Stimulated activated CD4-positive, alpha-beta T cell treated with anti-CD3 and anti-CD28 coated beads, TNF-alpha, amount 100 ng/mL, for 48 hours (primary cell): ENCODE measurements at places on chromosomes 12 and 14.

DNA sequence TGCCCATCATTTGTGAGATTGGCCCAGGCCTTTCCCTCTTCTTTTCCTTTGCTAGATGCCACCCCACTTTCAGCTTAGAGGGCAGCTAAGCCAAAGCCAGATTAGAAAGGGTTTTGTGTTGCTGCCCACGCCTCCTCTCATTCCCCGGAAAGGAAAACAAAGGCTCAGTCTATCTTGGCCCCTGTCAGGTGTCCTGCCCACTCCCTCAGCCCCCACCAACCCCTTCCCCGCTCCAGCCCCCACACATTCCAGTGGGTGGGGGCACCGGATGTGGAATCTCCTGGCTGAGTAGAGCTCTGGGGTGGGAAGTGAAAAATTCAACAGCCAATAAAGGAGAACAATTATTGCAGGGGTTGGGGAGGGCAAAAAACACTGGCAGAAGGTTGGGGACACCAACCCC, 2.2 kb downstream of the BLOC1S1 start:
- no peak for DNase-seq

GRCh38 chr12:13196130-13196921, at the start of gene EMP1:
TSS of gene EMP1 (plus strand) at chr12:13196726. CDS start at chr12:13211511, 14,785 bp downstream.
- DNase-seq, result peak; percentile 65

DNA sequence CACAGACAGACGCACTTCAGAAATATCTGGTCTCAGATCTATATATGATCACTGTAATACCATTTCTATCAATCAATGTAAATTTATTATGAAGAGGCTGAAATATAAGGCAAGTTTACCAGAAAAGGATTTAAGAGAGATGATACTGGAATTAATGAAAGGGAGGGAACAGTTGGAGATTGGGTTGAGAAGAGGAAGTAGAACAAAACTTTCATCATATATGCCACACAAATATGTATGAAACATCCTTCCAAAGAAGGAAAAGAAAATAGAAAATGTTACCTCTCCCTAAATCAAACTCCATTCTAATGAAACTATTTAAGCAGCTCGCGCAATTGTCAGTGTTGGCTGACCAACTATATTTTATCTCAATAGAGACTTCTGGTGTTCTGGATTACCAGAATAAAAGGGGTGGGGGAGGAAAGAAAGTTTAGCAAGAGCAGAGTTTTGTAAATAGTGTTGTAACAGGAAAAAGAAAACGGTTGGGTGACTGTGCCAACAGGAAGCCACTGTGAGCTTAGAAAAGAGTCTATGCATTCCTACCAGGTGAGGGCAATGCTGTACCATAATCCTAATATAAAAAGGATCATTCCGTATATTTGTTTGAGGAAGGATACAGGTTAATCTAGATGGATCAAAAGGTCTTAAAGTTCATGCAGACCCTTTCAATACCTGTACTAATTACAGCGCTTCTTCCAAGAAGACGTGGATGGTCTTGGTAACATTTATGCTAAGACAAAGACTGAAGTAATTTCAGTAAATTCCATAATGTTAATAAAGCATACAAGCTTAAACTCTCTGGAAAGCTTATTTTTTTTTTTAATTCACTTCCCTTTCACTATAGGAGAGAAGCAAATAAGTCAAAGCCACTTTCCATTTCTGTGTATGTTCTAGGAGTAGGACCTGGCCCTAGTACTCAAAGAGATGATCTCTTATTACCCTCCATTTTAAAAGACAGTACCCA, 14.5 kb upstream of the LLPH start:
- no peak for DNase-seq

DNA sequence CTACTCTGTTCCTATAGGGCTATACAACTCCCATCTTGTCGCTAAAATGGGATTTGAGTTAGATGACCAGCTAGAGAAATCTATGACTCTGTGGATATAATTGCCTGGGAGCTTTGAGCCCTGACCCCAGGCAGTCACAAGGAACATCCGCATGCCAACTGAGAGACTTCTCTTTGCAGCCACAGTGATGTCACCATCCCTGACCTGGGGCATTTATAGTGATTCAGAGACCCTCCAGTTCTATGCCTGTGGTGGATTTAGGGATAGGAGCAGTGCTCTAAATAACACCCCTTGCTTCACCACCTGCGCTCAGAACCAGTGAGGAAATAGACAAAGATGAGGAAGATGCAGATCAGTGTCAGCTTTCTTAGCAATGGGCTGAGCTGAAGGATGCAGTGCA, 86.2 kb downstream of the RIN3 start:
- DNase-seq, result no peak

DNA sequence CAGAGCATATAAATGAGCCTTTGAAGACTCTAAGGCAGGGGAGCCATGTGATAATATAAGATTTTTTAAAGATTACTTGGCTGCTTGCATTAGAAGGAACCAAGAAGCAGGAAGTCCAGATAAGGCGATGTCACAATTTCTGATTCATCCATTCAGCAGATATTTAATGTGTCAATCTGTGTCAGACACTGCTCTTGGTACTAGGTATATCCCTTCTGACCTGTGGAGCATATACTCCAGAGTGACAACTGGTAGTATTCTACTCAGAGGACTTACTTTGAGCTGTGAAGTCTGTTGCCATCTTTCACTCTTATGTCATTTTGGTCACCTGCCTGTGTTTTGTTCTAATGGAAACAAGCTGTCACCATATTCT, 10.7 kb downstream of the EID3 start:
- DNase-seq, result no peak
